ENCODE measurements at places on chromosomes 5 and 9.

GRCh38 chr9:132943651-132944293 lies 644 bp downstream of the TSC1 start:
- no peak for DNase-seq

GRCh38 chr5:97906135-97906534 lies 723.1 kb upstream of the RIOK2 start:
- no peak for DNase-seq

DNA sequence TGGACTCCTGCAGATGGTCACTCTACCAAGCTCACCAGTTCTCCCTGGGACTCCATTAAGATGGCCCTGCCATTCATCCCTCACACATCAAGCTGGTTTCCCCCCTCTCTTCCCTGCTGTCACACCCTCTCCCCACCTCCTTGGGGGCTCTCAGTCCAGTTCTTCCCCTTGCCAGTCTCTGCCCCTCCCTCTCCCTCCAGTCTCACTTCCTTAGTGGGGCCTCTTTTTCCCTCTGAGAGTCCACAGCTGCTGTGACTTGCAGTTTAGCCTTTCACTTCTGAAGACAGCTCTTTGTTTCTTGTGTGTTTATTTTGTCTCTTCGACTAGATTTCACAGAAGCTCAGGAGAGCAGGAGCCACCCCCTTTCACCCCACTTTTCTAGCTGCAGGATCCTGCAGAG lies 10.5 kb downstream of the DOCK2 start:
- DNase-seq, result no peak

DNA sequence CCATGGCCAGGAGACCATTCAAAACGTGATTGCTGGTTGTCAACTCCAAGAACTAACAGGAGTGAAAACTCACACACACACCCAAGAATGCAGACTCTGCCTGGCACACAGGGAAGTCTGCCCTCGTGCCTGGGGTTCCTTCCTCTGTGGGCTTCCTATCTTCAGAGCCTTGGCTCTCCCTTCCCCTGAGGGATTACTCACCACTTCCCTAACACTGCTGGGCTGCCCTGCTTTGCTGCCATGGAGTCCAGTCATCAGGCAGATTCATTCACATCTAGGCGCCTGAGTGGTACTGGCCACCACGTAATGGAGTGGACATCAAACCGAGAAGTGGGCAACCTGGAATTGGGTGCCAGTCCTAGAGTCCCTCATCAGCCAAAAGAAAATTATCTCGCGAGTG lies 76.4 kb upstream of the PRSS3 start:
- no peak for DNase-seq

DNA sequence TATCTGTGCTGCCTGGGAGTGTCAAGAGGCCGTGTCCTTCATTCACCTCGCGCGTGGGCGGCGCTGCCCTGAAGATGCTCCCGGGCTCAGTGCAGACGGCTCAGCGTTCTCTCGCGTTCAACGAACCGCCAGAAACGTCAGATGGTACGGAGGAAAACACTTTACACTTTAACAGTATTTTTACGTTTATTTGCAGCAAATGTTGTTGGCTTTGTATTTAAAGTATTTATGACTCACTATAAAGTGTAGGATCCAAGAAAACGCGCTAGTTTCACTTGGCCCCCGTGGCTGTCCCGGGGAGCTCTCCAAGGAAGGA lies 544 bp upstream of the ERCC6L2 start:
- no peak for DNase-seq

DNA sequence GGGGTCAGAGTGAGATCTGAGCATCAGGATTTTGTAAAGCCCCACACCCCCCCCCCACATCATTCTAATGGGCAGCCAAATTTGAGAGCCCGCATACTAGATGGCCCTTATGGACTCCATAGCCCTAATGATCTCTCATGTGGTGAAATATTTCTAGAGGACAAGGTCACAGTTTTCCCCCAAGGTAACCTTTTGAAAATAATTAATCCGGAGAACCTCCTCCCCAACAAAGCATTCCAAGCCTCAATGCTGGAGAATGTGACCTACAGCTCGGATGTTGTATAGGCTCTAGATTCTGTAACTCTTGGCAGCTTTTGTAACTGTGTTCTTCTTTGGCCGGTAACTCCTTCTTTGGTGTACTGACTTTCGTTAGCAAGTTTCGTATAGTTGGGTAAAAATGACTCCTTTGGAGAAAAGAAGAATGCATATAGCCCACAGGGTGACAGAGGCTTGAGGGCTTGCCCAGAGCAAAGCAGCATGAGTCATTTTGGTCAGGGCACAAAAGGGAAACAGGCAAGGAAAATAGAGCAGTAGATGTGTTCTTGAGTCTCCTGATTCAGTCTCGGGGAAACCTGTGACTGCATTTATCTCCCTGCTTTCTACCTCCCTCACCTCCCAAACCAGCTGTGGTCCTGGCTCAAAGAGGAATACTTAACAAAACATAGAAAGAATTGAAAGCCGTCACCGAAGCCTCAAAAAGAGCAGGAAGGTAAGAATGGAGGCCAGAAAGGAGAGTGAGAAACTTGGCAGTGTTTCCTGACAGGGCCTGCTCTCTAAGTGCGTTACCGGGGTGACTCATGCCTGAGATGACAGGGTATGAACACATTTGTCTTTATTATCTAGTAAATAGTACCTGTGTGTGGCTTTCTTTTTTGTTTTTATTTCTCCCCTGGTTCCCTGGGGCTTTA lies 6.6 kb upstream of the XPA start:
- DNase-seq, result no peak

DNA sequence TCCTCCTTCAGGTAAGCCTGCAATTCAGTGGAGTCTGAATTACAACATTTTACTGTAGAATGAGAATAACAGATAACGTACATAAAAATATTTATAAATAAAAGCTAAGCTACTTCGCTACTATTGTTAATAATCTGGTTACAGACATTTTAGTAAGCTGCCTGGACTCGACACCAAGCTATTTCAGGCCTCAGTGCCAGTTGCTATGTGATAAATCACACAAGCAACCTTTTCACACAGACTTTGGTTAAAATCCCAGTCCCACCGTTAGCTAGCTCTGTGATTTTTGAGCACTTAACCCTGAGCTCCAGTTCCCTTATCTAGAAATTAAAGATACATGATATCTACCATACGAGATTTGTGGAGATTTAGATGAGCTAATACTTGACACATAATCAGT lies 99.9 kb downstream of the RFK start:
- no peak for DNase-seq

- DNase-seq, result no peak
Observed at GRCh38 chr5:74865256-74865803, 857 bp downstream of the FAM169A start.

DNA sequence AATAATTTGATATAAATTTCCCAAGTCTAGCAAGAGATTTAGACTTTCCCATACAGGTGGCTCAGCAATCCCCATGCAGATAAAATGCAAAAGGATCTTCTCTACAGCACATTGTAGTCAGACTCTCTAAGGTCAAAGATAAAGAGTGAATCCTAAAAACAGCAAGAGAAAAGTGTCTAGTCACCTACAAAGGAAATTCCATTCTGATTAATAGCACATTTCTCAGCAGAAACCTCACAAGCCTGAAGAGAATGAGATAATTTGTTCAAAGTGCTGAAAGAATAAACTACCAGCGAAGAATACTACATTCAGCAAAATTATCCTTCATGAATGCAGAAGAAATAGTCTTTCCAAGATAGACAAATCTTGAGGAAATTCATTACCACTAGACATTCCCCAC lies 493.3 kb downstream of the PRELID2 start:
- no peak for DNase-seq

- DNase-seq, result no peak
Observed at GRCh38 chr9:77176686-77177142, 620 bp upstream of the VPS13A start.

GRCh38 chr5:176889321-176890280 lies 9.5 kb downstream of the HK3 start:
- DNase-seq, result no peak
